Aorta (tissue), 5 donors: ENCODE measurements at places on chromosomes 3 and 15. TPM values are rescaled to one million over a fixed set of nuclear protein-coding genes. Genes with fewer than 3 reads are reported as not detected.
A peak's percentile ranks its signal among the peaks of the same experiment; 100 is the strongest.

GRCh38 chr3:129463716-129464115 is 23.7 kb downstream of the IFT122 start:
- no peak for DNase-seq
- no peaks in the 10 kb centered on the region for H3K27me3 ChIP-seq
- H3K27ac ChIP-seq: no peak overlapping the region
- no peak overlapping the region for H3K4me3 ChIP-seq
- peaks cover 3% of the 10 kb centered on the region for H3K36me3 ChIP-seq

- H3K4me3 ChIP-seq: no peak overlapping the region
- H3K36me3 ChIP-seq: no peaks in the 10 kb centered on the region
- H3K27me3 ChIP-seq: no peaks in the 10 kb centered on the region
- peak; percentile 21 for DNase-seq
These were observed 972.8 kb downstream of the PLOD2 start for GRCh38 chr3:145188079-145188770.

The GOLGA8T gene
- total RNA-seq: not detected

GRCh38 chr3:135349254-135349948 is 554.3 kb downstream of the EPHB1 start:
- H3K4me3 ChIP-seq: no peak overlapping the region
- H3K27ac ChIP-seq: no peak overlapping the region
- H3K27me3 ChIP-seq: no peaks in the 10 kb centered on the region
- no peaks in the 10 kb centered on the region for H3K36me3 ChIP-seq

DNA sequence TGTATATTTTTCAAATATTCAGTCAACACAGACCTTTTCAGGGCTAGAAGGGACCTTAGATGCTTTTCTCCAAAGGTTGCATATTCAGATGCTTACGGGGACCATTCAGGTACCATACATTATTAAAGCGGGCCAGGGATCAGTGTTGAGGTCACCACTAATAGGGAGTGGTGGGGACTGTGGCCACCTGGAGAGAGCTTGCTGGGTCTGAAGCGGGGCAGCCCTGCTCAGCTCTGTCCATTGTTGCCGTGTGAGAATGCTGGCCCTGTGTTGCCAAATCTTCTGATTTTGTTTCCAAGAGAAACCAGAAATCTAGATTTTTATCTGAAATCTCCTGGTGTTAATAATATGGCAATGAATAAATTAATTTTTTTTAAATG is 23.7 kb downstream of the ABHD2 start:
- H3K36me3 ChIP-seq: no peaks in the 10 kb centered on the region
- no peaks in the 10 kb centered on the region for H3K27me3 ChIP-seq
- no peak overlapping the region for H3K4me3 ChIP-seq
- no peak overlapping the region for H3K27ac ChIP-seq
- H3K4me1 ChIP-seq: peaks cover 25% of the 10 kb centered on the region

The DENND4A gene
- total RNA-seq: 41.3 TPM

DNA sequence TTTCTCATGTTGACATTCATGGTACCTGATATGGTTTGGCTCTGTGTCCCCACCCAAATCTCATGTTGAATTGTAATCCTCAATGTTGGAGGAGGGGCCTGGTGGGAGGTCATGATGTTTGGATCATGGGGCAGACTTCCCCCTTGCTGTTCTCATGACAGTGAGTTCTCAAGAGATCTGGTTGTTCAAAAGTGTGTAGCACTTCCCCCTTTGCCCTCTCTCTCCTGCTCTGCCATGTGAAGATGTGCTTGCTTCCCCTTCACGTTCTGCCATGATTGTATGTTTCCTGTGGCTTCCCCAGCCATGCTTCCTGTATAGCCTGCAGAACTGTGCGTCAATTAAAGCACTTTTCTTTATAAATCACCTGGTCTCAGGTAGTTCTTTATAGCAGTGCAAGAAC is 3.3 kb upstream of the UBL7 start:
- no peaks in the 10 kb centered on the region for H3K36me3 ChIP-seq
- DNase-seq: no peak
- no peak overlapping the region for H3K27ac ChIP-seq
- H3K27me3 ChIP-seq: no peaks in the 10 kb centered on the region

- DNase-seq: no peak
- H3K4me1 ChIP-seq: no peaks in the 10 kb centered on the region
- H3K4me3 ChIP-seq: no peak overlapping the region
- H3K27me3 ChIP-seq: no peaks in the 10 kb centered on the region
These were observed 4.3 kb downstream of the SLC6A20 start for GRCh38 chr3:45792036-45792435.

GRCh38 chr3:21435871-21436270 is 315.1 kb downstream of the ZNF385D start:
- no peak overlapping the region for H3K4me3 ChIP-seq
- H3K27me3 ChIP-seq: no peaks in the 10 kb centered on the region
- H3K4me1 ChIP-seq: peaks cover 4% of the 10 kb centered on the region
- H3K27ac ChIP-seq: no peak overlapping the region
- no peaks in the 10 kb centered on the region for H3K36me3 ChIP-seq

The ILDR1 gene
- not detected for total RNA-seq

GRCh38 chr3:89314454-89315098 is 207.2 kb downstream of the EPHA3 start:
- no peak for DNase-seq
- no peak overlapping the region for H3K4me3 ChIP-seq
- no peaks in the 10 kb centered on the region for H3K27me3 ChIP-seq
- no peaks in the 10 kb centered on the region for H3K36me3 ChIP-seq

- no peaks in the 10 kb centered on the region for H3K4me1 ChIP-seq
- no peak overlapping the region for H3K4me3 ChIP-seq
- no peak overlapping the region for H3K27ac ChIP-seq
- H3K36me3 ChIP-seq: no peaks in the 10 kb centered on the region
These were observed 131.0 kb upstream of the KLHL25 start for GRCh38 chr15:85925649-85926237.

DNA sequence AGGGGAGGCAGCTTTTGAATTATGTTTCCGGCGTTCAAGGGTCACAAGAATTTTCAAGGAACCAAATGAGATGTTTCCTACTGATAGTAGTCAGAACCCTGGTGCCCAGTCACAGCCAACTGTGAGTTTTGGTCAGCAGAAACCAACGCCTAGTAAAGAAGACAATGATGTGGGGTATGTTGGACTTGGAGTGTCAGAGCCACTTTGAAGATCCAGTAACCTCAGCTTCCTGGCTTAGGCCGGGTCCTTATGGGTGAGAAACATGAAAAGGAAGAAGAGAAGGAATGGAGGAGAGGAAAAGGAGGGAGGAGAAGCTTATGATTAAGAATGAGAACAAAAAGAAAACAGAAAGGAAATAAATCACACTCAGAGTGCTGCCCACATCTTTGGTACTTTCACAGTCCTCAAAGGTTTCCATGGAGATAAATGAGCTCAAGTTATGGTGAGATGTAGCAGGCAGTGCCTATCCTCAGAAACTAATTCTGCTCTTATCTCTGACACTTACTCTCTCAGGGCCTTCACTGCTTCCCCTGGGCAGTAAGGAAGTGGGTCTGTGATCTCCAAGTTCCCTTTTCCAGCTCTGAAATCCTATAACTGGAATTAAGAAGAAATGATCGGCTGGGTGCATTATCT is 2.0 kb upstream of the MCF2L2 start:
- no peak for DNase-seq
- H3K27me3 ChIP-seq: no peaks in the 10 kb centered on the region
- H3K27ac ChIP-seq: no peak overlapping the region
- no peaks in the 10 kb centered on the region for H3K36me3 ChIP-seq
- no peaks in the 10 kb centered on the region for H3K4me1 ChIP-seq

DNA sequence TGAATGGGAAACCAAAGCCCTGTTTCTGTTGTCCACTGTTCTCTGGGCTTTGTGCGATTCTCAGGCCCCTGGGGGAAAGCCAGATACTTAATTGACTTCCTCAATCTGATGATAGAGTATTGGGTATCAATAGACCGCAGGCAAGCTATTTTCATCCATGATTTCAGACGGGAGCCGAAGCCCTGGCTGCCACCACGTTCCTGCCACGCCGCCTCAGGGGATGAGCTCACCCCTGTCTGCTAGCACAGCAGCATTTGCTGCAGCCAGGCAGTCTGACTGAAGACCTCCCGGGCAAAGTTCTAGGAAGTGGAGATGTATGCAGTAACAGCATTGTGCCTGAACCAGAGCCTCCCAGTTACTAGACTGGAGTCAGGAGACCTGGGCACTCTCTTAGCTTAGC is 69.8 kb downstream of the ISG20 start:
- peak; percentile 88 for DNase-seq
- no peaks in the 10 kb centered on the region for H3K36me3 ChIP-seq
- no peak overlapping the region for H3K27ac ChIP-seq
- no peaks in the 10 kb centered on the region for H3K27me3 ChIP-seq
- no peaks in the 10 kb centered on the region for H3K4me1 ChIP-seq

- no peaks in the 10 kb centered on the region for H3K36me3 ChIP-seq
- peaks cover 2% of the 10 kb centered on the region for H3K4me1 ChIP-seq
- no peaks in the 10 kb centered on the region for H3K27me3 ChIP-seq
- DNase-seq: no peak
These were observed 288.0 kb upstream of the CHRM5 start for GRCh38 chr15:33680336-33680735.

DNA sequence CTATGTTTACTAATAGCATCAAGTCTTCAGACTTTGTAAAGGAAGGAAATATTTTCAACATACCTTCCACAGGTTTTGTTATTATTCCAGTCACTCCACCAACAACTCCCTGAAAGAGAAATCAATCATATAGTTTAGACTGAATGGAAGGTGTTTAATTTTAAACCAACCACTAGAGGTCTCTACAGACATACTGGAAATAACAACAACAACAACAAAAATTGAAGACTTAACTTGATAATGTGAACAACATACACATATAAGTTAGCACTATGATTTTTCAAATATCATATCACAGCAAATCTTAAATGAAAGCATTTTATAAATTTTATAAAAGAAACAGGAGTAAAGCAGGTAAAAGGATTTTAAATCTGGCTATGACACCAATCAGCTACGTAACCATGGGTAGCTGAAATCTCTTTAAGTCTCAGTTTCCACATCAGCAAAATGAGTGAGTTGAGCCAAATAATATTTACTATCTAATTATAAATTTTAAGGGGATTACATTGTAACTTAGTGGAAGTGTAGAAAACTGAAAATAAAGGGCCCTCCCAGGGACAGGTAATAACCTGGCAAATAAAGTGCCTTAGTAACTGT is 188.2 kb downstream of the VPS13C start:
- H3K4me1 ChIP-seq: no peaks in the 10 kb centered on the region
- no peak overlapping the region for H3K4me3 ChIP-seq
- H3K27me3 ChIP-seq: no peaks in the 10 kb centered on the region

DNA sequence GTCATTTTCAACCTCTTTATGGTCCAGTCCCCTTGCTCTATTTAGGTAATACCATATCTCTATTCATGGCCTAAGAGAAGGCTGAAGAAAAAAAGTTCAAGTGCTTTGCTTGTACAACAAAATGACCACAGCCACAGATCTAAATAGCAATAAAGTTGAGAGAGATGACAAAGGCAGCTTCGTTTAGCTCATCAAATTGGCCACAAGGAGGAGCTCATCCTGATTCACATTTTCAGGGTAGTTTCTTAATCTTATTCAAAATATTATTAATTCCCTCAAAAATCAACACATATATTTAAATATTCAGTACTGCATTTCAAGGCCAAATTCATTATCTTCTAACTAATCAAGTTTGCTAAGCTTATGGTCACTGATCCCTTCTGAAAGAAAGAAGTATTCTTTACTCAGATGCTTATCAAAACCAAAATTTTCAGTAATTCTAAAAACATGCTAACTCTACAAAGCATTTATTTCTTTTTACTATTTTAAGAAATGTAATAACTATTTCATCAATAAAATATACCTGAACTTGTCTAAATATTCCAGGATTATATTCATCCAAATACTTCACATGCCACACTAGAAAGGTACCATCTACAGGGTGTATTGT is 85.5 kb downstream of the DMXL2 start:
- no peak overlapping the region for H3K27ac ChIP-seq
- no peaks in the 10 kb centered on the region for H3K4me1 ChIP-seq
- DNase-seq: no peak
- H3K27me3 ChIP-seq: no peaks in the 10 kb centered on the region

GRCh38 chr15:73901126-73901810 is 25.0 kb upstream of the LOXL1 start:
- no peaks in the 10 kb centered on the region for H3K36me3 ChIP-seq
- H3K27me3 ChIP-seq: no peaks in the 10 kb centered on the region
- no peak for DNase-seq
- no peak overlapping the region for H3K27ac ChIP-seq
- H3K4me3 ChIP-seq: no peak overlapping the region

DNA sequence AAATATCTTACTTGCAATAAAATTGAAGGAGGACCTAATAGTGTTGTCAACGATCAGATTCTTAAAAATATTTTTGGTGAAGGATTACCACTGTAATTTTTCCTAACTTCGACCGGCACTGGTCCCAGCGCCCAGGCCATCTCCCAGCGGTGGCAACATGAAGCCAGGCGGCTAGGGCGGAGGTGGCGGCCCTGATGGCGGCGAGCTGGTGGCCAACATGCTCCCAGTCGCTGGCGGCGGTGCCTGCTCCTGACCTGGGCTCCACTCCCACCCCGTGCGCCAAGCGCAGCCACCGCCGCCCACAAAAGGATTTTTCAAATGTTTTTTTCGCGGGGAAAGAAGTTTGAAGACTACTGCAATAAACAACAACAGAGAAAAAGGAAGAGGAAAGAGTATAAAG is 56.5 kb upstream of the B3GALNT1 start:
- no peak for DNase-seq
- H3K36me3 ChIP-seq: no peaks in the 10 kb centered on the region
- no peaks in the 10 kb centered on the region for H3K4me1 ChIP-seq
- H3K27me3 ChIP-seq: no peaks in the 10 kb centered on the region
- H3K27ac ChIP-seq: no peak overlapping the region

DNA sequence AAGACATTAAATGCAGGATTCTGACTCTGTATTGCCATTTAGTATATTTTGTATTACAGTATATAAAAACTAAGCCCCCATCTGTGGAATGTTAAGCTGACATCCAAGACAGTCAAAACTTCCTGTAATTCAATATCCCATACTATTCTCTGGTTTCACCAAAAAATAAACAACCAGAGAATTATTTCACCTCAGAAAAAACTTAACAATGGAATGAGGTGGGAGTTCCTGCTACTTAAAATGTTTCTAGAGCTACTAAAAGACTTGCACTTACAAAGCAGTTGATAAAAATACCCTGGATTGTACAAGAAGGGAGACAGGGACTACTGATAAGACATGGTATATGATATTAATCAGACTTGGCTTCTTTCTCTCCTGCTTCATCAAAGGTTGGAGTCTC is 8.3 kb downstream of the ARL13B start:
- no peak for DNase-seq
- H3K27me3 ChIP-seq: no peaks in the 10 kb centered on the region
- no peaks in the 10 kb centered on the region for H3K36me3 ChIP-seq
- no peaks in the 10 kb centered on the region for H3K4me1 ChIP-seq
- H3K4me3 ChIP-seq: no peak overlapping the region

The GSK3B gene
- 34.3 TPM for total RNA-seq

- H3K27me3 ChIP-seq: no peaks in the 10 kb centered on the region
- H3K4me3 ChIP-seq: peak within 1 kb of the TSS; percentile 68
- no peak within 1 kb of the TSS for H3K27ac ChIP-seq
- H3K36me3 ChIP-seq: no peaks in the 10 kb centered on the region
These were observed at the start of gene SEMA7A for GRCh38 chr15:74433592-74434262. TSS of gene SEMA7A (minus strand) at chr15:74433958. CDS start at chr15:74433918, 40 bp downstream.
